ENCODE measurements at places on chromosomes 3 and 15.

DNA sequence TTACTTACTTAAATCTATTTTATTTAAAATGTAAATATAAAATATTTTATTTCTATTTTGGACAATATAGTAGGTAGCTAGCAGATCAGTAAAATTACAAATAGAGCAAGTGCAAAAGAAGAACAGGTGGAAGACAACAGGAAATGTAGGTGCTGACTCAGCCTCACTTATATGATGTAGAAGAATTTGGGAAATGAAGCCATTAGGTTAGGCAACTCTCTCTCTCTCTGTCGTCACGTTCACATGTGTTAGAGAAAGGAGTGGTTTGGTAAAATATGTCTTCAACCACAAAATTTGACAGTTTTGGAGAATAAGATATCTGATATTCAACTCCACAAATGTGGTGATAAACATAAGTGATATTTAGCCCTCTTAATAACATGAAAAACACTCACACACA lies 532.5 kb upstream of the KCNMB2 start:
- DNase-seq, result no peak
- H3K4me1 ChIP-seq, result no peaks in the 10 kb centered on the region
- no peaks in the 10 kb centered on the region for H3K27me3 ChIP-seq
- no peak overlapping the region for H3K4me3 ChIP-seq
- H3K27ac ChIP-seq, result no peak overlapping the region

DNA sequence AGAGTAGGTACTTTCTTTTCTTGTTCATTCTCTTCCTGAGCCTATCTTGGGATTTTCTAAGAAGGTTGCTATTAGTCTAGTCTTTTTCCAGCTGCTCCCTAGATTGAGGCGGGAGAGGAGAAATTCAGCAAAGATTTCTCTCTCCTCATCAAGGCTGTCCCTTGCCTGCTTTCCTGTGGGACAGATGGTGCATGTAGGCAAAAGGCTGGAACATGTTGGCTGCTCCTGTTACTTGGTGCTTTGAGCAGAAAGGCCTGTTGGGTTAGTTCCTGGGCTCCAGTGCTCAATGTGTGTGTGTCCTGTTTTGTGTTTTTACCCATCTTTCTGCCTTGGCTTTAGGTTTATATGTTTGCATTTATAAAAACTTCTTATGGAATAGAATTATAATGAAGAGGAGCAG lies 9.1 kb upstream of the SNRPN start:
- DNase-seq, result no peak
- H3K27me3 ChIP-seq, result no peaks in the 10 kb centered on the region
- no peaks in the 10 kb centered on the region for H3K36me3 ChIP-seq
- H3K27ac ChIP-seq, result no peak overlapping the region
- no peaks in the 10 kb centered on the region for H3K4me1 ChIP-seq
- H3K4me3 ChIP-seq, result no peak overlapping the region

- H3K4me3 ChIP-seq, result no peak overlapping the region
- no peaks in the 10 kb centered on the region for H3K4me1 ChIP-seq
- no peak overlapping the region for H3K27ac ChIP-seq
- no peaks in the 10 kb centered on the region for H3K36me3 ChIP-seq
Measured at GRCh38 chr15:79032656-79033055, 57.9 kb downstream of the RASGRF1 start.

GRCh38 chr15:57286446-57287122 lies 89.7 kb upstream of the CGNL1 start:
- H3K4me3 ChIP-seq, result no peak overlapping the region
- H3K27me3 ChIP-seq, result no peaks in the 10 kb centered on the region
- no peak for DNase-seq

GRCh38 chr3:69306239-69307185 lies 79.4 kb downstream of the FRMD4B start:
- H3K4me3 ChIP-seq, result no peak overlapping the region
- H3K27ac ChIP-seq, result no peak overlapping the region
- H3K4me1 ChIP-seq, result no peaks in the 10 kb centered on the region
- DNase-seq, result peak; percentile 72
- no peaks in the 10 kb centered on the region for H3K36me3 ChIP-seq
- H3K27me3 ChIP-seq, result no peaks in the 10 kb centered on the region

GRCh38 chr3:131701153-131701770 lies 198.5 kb upstream of the MRPL3 start:
- no peak overlapping the region for H3K27ac ChIP-seq
- no peak overlapping the region for H3K4me3 ChIP-seq
- H3K36me3 ChIP-seq, result no peaks in the 10 kb centered on the region
- DNase-seq, result no peak
- no peaks in the 10 kb centered on the region for H3K27me3 ChIP-seq

- H3K4me1 ChIP-seq, result no peaks in the 10 kb centered on the region
- no peaks in the 10 kb centered on the region for H3K27me3 ChIP-seq
- H3K27ac ChIP-seq, result no peak overlapping the region
- no peak for DNase-seq
Measured at GRCh38 chr15:70435369-70435768, 328.0 kb downstream of the UACA start.

- H3K27ac ChIP-seq, result no peak overlapping the region
- no peak overlapping the region for H3K4me3 ChIP-seq
- H3K36me3 ChIP-seq, result no peaks in the 10 kb centered on the region
- no peaks in the 10 kb centered on the region for H3K4me1 ChIP-seq
- H3K27me3 ChIP-seq, result no peaks in the 10 kb centered on the region
- no peak for DNase-seq
Measured at GRCh38 chr15:68484696-68485400, 52.9 kb upstream of the ITGA11 start.

DNA sequence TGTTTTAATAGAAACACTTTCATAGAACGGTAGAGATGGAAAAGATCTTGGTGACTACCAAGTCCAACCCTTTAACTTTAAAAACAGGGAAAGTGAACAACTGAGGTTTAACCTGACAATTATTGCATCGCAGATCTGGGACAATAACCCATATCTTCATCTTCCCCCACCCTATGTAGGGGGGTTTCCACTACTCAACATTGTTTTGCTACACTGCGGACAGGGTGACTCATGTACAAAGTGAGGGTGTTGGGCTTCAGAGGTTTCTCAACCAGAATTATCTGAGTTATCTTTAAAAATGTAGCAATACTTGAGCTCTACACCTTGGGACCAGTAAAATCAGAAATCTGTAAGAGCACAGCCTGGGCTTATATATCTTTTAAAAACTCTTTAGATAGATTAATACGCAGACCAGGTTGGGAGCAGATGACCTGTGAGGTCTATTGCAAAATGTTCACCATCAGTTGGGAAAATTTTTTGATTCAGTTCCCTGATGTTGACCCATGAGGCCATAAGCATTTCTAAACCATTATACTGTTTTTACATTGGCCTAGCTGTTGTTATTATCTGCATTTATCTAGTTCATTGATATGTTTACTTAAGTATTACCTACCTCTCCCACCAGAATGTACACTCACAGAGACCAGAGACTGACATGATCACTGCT lies 103.6 kb upstream of the ICE2 start:
- H3K27me3 ChIP-seq, result no peaks in the 10 kb centered on the region
- no peak overlapping the region for H3K27ac ChIP-seq
- no peak overlapping the region for H3K4me3 ChIP-seq
- no peaks in the 10 kb centered on the region for H3K36me3 ChIP-seq
- DNase-seq, result no peak

- no peaks in the 10 kb centered on the region for H3K27me3 ChIP-seq
- H3K36me3 ChIP-seq, result no peaks in the 10 kb centered on the region
- no peaks in the 10 kb centered on the region for H3K4me1 ChIP-seq
- no peak overlapping the region for H3K27ac ChIP-seq
Measured at GRCh38 chr3:64316971-64317370, 91.7 kb upstream of the PRICKLE2 start.

Data from pancreas (tissue), 10 donors.